ENCODE measurements at places on chromosomes 1 and 21. TPM values are rescaled to one million over a fixed set of nuclear protein-coding genes. Genes with fewer than 3 reads are reported as not detected.

Gene OR14I1
- not detected for total RNA-seq

Gene RAB42
- total RNA-seq = 1.2 TPM

Gene BNIPL
- 0.47 TPM for total RNA-seq

Gene KLHDC9
- 9.1 TPM for total RNA-seq

Gene MYOG
- total RNA-seq = not detected

Gene CELA2A
- total RNA-seq = not detected

Gene TRABD2B
- 1.4 TPM for total RNA-seq

Gene SDC3
- total RNA-seq = 25.3 TPM

Gene RNASEL
- 3.5 TPM for total RNA-seq

DNA sequence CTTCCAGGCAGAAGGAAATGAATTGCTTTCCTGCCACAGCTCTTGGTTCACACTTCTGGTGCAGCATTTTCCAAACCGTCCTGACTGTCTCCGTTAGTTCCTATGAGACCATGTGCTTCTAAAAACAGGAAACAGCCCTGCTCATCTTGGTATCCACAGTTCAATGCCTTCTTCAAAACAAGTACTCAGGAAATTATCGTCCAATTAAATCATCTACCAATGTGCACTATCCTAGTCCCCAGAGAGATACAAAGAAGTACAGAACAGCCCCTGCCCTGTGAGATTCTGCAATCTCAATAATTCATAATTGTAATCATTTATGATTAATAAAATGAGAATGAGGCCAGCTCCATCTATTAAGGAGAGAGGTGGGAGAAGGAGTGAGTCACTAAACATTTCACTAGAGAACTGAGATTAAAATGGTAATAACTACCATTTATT lies 11.2 kb downstream of the CLEC20A start:
- no peak for DNase-seq
- H3K4me1 ChIP-seq = peaks cover 24% of the 10 kb centered on the region
- peaks cover 10% of the 10 kb centered on the region for H3K27me3 ChIP-seq
- peaks cover 13% of the 10 kb centered on the region for H3K36me3 ChIP-seq

DNA sequence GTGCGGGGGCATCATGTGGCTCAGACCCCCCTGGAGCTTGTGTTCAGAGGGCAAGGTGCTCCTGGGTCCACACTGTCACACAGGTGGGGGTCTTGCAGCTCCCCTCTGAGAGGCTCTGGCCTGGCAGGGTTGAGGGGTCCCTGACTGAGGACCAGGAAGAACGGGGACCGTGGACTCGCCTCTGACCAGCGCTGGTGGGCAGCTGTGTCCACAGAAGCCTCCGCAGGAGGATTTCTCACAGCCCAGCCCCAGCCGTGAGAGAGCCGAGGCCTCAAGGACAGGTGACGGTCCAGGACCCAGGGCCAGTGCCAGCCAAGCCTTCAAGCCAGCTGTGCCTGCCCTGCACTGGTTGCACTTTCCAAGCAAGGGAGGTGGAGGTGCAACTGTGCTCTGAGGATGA lies 63.5 kb upstream of the TTC34 start:
- DNase-seq = no peak
- H3K36me3 ChIP-seq = no peaks in the 10 kb centered on the region
- H3K27me3 ChIP-seq = peaks cover 96% of the 10 kb centered on the region
- no peak overlapping the region for H3K27ac ChIP-seq
- H3K4me1 ChIP-seq = no peaks in the 10 kb centered on the region
- H3K4me3 ChIP-seq = no peak overlapping the region

DNA sequence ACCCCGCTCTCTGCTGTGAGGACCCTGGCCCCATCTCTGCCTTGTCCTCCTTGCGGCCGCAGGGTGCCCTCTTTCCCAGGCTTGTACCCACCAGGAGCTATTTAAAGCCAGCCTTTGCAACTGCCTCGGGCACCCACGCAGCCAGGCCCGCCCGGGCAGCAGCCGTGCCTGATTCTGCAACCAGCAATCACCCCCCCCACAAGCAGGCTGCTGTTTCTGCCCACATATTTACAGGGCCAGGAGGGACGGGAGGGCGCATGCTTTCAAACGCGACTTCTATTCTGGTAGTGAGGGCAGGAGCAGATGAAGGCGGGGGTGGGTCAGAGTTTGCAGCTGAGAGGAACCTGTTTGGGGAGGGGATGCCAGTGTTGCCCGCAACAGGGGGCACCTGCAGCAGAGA lies 13.6 kb downstream of the GABRD start:
- peaks cover 7% of the 10 kb centered on the region for H3K27me3 ChIP-seq
- peaks cover 11% of the 10 kb centered on the region for H3K4me1 ChIP-seq
- DNase-seq = no peak
- H3K27ac ChIP-seq = peak overlapping the region; percentile 16

DNA sequence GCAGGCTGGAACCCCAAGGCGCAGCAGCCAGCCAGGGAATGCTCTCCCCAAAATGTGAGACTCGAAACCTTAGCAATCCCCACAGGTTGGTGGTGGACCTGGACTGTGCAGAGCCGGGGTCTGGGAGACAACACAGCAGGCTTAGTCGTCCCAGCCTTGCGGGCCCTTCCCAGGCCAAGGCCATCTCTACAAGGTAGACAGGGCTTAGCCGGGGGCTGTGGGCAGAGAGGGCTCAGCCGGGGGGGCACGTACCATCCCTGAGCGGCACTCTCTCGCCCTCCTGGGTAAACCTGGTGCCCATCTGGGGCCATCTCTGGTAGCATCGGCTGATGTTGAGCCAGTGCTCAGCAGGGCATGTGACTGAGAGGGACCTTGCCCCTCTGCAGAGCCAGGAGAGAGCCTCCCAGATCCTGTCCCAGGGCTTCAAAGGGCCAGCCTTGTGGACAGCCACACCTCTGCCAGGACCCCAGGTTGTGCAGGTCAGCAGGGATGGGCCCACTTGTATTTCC lies 2.2 kb upstream of the ACTRT2 start:
- no peak overlapping the region for H3K27ac ChIP-seq
- H3K36me3 ChIP-seq = no peaks in the 10 kb centered on the region
- peaks cover 50% of the 10 kb centered on the region for H3K27me3 ChIP-seq
- no peak overlapping the region for H3K4me3 ChIP-seq
- peak; percentile 0 for DNase-seq

GRCh38 chr1:3153197-3153596 lies 84.2 kb downstream of the PRDM16 start:
- H3K4me3 ChIP-seq = no peak overlapping the region
- H3K27ac ChIP-seq = no peak overlapping the region
- H3K4me1 ChIP-seq = peaks cover 27% of the 10 kb centered on the region
- H3K27me3 ChIP-seq = peaks cover 37% of the 10 kb centered on the region
- H3K36me3 ChIP-seq = no peaks in the 10 kb centered on the region

DNA sequence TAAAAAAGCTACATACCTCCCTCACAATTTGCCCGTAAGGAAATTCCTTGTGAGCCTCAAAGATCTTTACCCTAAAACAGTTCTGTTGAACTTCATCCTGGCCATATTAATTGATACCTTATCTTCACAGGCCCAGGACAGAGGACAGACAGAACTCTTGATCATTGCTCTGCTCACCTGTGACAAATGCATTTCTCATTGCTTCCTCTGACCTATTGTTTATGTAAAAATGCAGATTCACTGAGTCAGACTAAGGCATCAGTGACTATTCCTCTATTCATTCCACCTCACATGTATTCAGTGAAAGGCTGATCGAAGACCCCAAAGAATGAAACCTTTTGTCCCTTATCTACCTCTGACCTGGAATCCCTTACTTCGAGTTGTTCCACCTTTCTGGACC lies 61.0 kb downstream of the BACH1 start:
- H3K27ac ChIP-seq = no peak overlapping the region
- DNase-seq = no peak
- H3K4me3 ChIP-seq = no peak overlapping the region
- peaks cover 23% of the 10 kb centered on the region for H3K36me3 ChIP-seq
- no peaks in the 10 kb centered on the region for H3K27me3 ChIP-seq
- no peaks in the 10 kb centered on the region for H3K4me1 ChIP-seq

GRCh38 chr1:46244656-46245371 lies 2.7 kb upstream of the RAD54L start:
- no peaks in the 10 kb centered on the region for H3K27me3 ChIP-seq
- H3K4me3 ChIP-seq = no peak overlapping the region
- peak overlapping the region; percentile 21 for H3K27ac ChIP-seq
- no peaks in the 10 kb centered on the region for H3K36me3 ChIP-seq

GRCh38 chr1:196669051-196669450 lies 17.2 kb downstream of the CFH start:
- no peak for DNase-seq
- no peak overlapping the region for H3K4me3 ChIP-seq
- H3K27ac ChIP-seq = no peak overlapping the region
- no peaks in the 10 kb centered on the region for H3K27me3 ChIP-seq
- no peaks in the 10 kb centered on the region for H3K36me3 ChIP-seq
- H3K4me1 ChIP-seq = no peaks in the 10 kb centered on the region

DNA sequence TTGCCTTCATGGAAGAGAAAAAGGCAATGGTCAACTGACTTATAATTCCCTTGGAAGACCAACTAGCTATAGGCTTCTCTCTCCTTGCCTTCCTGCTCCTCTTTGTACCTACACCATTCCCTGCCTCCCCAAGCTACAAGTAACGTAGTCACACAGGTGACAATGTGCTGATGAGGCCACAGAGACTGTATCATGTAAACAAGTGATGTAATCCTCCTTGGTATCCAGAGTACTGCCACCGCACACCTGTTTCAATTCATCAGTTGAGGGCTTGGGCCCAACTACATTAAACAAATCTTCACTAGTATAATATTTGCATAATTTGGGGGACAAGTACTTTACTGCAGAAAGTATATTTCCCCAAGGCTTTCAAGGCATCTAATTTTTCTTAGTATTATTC lies 76.4 kb upstream of the SCYL3 start:
- no peaks in the 10 kb centered on the region for H3K4me1 ChIP-seq
- H3K36me3 ChIP-seq = peaks cover 19% of the 10 kb centered on the region
- no peak for DNase-seq
- no peaks in the 10 kb centered on the region for H3K27me3 ChIP-seq
- no peak overlapping the region for H3K4me3 ChIP-seq

GRCh38 chr1:111484391-111485026 lies 10.7 kb downstream of the C1orf162 start:
- H3K36me3 ChIP-seq = no peaks in the 10 kb centered on the region
- no peaks in the 10 kb centered on the region for H3K27me3 ChIP-seq

- no peaks in the 10 kb centered on the region for H3K27me3 ChIP-seq
- peaks cover 9% of the 10 kb centered on the region for H3K36me3 ChIP-seq
- H3K4me3 ChIP-seq = no peak overlapping the region
- peaks cover 39% of the 10 kb centered on the region for H3K4me1 ChIP-seq
- peak overlapping the region; percentile 93 for H3K27ac ChIP-seq
Measured at GRCh38 chr1:26239936-26240335, 5.9 kb downstream of the CEP85 start.

DNA sequence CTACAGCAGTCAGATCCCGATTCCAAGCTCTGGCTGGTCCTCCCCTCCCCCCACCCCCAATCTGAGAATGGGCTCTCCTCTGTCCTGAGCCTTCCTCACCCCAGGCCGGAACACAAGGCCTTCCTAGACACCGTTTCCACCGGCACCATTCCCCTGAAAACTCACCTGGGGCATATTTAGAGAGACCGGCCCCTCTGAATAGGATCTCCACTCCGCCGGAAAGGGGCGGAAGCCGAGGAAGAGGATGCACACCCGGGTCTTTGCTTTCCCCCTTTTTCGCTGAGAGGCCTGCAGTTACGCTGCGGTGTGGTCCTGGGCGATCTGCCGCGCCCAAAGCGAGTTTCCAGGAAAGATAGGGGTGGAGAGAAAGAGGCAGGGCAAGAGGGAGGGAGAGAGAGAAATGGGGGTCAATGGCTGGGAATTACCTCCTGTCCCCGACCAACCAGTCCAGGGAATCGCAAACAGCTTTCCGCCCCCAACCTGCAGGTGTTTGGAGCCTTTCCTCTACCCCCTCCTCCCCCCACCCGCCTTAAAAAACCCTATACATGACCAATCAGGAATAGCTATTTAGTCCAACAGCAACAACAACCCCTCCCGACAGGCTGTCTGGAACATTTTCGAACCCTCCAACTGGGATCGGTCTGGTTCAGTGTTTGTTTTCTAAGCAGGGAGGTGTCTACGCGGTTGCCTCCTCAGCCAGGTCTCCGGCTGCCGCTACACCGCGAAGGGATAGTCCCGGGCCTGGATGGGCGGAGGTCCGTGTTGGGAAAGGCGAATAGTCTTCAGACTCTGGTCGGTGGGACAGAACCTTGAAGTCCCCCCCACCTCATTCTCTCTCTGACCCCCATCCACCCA lies 2.8 kb downstream of the TAL1 start:
- no peak for DNase-seq
- peak overlapping the region; percentile 68 for H3K4me3 ChIP-seq
- H3K4me1 ChIP-seq = peaks cover 77% of the 10 kb centered on the region
- peaks cover 100% of the 10 kb centered on the region for H3K27me3 ChIP-seq
- peak overlapping the region; percentile 91 for H3K27ac ChIP-seq
- H3K36me3 ChIP-seq = no peaks in the 10 kb centered on the region

DNA sequence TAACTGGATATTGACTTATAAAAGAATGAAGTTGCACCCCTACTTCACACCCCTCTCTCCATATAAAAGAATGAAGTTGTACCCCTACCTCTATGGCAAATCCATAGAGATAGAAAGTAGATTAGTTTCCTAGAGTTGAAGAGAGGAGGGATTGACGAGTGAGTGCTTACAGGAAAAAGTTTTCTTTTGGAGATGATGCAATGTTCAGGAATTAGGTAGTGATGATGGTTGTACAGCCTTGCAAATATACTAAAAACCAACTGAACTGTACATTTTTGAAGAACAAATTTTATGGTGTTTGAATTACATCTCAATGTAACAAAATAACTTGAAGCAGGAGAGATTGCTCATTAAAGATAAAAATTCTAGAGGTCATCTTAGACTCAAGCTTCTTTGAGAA lies 272.9 kb downstream of the GPR52 start:
- no peaks in the 10 kb centered on the region for H3K36me3 ChIP-seq

DNA sequence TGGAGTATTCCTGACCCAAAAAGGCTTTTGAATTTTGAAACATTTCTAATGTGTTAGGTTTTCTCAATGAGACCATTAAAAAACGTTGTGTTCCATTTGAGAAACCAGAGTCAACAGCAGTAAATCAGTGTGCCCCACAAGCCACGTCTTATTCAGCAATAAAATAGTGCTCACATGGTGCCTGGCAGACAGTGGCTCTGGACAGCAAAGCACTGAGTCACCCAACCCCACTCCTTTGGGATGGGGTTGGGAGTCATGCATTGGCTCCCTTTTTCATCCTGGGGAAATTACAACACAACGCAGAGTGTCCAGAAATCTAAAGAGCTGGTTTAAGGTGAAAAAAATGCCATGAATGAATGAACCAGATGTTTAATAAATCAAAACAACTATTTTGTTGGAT lies 46.5 kb downstream of the KCNJ15 start:
- H3K36me3 ChIP-seq = no peaks in the 10 kb centered on the region
- DNase-seq = no peak
- no peak overlapping the region for H3K27ac ChIP-seq
- peaks cover 13% of the 10 kb centered on the region for H3K4me1 ChIP-seq

DNA sequence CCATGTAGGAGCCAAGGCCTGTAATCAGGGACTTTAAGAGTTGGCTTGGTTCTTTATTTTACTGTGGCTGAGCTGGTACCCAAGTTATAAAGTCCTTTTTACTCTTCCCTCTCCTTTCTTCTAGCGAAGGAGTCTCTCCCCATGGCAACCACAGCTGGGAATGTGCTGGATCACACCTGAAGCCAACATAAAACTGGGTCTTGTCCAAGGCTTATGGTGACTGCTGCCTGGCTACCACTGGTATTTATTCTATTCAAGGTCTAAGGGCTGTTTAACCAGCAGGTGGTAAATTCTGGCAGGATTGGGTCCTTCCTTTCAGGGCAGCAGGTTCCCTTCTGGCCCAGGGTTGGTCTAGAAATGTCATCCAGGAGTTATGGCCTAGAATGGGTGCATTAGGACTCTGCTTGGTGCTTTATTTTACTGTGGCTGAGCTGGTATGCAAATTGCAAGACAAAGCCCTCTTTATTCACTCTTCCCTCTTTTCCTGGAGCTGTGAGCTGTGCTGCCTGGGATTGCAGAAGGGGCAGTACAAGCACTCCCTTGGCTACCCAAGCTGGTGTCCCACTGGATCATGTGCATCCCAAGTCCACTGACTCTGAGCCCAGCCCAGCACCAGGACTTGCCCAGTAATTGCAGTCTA lies 26.6 kb downstream of the SLC22A15 start:
- peak overlapping the region; percentile 19 for H3K27ac ChIP-seq
- peaks cover 36% of the 10 kb centered on the region for H3K4me1 ChIP-seq
- no peak overlapping the region for H3K4me3 ChIP-seq
- no peak for DNase-seq
